ENCODE measurements at places on chromosomes 7 and 10.

- H3K27ac ChIP-seq, result no peak overlapping the region
- no peaks in the 10 kb centered on the region for H3K4me1 ChIP-seq
- DNase-seq, result no peak
- H3K36me3 ChIP-seq, result peaks cover 28% of the 10 kb centered on the region
- no peaks in the 10 kb centered on the region for H3K27me3 ChIP-seq
- no peak overlapping the region for H3K4me3 ChIP-seq
These were observed 82.9 kb upstream of the OGDHL start for GRCh38 chr10:49844775-49845595.

DNA sequence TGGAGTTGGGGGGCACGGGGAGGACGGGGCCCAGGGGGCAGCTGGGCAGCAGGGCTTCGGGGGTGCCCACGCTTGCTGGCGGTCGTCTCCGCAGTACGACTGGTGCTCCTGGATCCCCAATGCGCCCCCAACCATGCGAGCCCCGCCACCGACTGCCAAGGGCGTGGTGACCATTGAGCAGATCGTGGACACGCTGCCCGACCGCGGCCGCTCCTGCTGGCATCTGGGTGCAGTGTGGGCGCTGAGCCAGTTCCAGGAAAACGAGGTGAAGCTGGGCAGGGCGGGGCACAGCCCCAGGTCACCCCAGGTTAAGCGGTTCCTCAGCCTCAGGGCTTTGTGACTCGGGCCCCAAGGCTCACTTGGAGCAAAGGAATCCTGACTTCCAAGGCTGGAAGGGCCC lies 70.0 kb downstream of the ALOX5 start:
- H3K4me3 ChIP-seq, result no peak overlapping the region
- no peak overlapping the region for H3K27ac ChIP-seq
- no peaks in the 10 kb centered on the region for H3K4me1 ChIP-seq
- peaks cover 4% of the 10 kb centered on the region for H3K27me3 ChIP-seq
- no peak for DNase-seq

DNA sequence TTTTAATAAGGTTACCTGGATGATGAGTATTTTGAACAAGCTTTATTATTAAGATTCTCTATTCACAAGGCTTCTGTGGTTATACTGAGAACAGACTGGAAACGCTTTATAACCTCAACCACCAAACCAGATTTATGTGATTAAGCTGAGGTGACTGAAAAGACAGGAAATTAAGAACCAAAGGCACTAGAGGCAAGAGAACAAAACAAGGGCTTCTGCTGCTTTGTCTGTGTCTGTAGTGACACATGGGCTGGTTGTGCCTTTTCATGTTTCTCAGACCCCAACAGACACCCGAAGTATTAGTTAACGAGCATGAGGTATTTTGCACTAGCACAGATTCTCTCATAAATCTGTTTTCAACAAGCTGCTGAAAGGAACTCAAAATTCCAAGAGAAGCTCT lies 64.4 kb downstream of the RAPGEF5 start:
- no peaks in the 10 kb centered on the region for H3K4me1 ChIP-seq
- H3K27me3 ChIP-seq, result peaks cover 13% of the 10 kb centered on the region
- H3K27ac ChIP-seq, result no peak overlapping the region
- no peaks in the 10 kb centered on the region for H3K36me3 ChIP-seq
- no peak for DNase-seq

DNA sequence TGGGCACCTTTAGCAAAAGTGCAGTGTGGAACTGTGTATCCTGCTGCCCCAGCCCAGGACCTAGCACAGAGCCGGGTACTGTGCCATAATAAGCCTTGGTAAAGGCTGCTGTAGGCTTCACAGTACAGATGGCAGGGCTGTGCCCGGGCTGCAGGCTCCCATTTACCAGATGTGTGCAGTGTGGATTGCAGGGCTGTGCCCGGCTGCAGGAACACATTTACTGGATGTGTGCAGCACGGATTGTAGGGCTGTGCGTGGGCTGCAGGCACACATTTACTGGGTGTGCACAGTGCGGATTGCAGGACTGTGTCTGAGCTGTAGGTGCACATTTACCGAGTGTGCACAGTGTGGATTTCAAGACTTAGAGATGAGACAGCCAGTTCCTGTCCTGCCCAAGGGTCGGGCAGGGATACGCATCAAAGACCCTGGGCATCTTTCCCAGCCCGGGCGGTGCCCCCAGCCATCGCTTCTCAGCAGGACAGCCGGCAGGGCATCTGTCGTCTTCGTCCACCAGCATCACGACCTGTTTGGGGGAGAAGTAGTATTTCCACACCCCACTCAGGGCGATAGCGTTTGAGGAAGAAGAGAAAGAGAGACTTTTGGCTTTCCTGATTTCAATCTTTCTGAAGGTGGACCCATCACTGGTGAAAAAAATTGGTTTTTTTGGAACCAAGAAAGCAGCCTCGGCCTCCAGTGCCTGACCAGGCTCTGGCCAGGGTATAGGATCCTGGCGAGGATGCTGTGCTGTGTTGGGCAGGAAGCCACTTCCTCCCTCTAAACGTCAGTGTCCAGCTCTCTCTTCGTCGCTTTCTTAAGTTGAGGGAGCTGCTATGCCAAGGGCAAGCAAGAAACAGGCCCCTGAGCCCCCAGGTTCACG lies 180.8 kb downstream of the CUX1 start:
- no peaks in the 10 kb centered on the region for H3K36me3 ChIP-seq
- H3K27me3 ChIP-seq, result no peaks in the 10 kb centered on the region
- H3K4me1 ChIP-seq, result no peaks in the 10 kb centered on the region
- H3K27ac ChIP-seq, result no peak overlapping the region
- no peak for DNase-seq
- H3K4me3 ChIP-seq, result no peak overlapping the region

GRCh38 chr7:2638224-2638991 lies 6.6 kb downstream of the TTYH3 start:
- H3K36me3 ChIP-seq, result no peaks in the 10 kb centered on the region
- H3K27ac ChIP-seq, result no peak overlapping the region
- no peaks in the 10 kb centered on the region for H3K27me3 ChIP-seq

GRCh38 chr7:80611779-80612178 lies 26.7 kb upstream of the CD36 start:
- H3K4me1 ChIP-seq, result no peaks in the 10 kb centered on the region
- peaks cover 4% of the 10 kb centered on the region for H3K27me3 ChIP-seq
- H3K36me3 ChIP-seq, result no peaks in the 10 kb centered on the region
- DNase-seq, result no peak
